ENCODE measurements at places on chromosomes 11 and 22.

DNA sequence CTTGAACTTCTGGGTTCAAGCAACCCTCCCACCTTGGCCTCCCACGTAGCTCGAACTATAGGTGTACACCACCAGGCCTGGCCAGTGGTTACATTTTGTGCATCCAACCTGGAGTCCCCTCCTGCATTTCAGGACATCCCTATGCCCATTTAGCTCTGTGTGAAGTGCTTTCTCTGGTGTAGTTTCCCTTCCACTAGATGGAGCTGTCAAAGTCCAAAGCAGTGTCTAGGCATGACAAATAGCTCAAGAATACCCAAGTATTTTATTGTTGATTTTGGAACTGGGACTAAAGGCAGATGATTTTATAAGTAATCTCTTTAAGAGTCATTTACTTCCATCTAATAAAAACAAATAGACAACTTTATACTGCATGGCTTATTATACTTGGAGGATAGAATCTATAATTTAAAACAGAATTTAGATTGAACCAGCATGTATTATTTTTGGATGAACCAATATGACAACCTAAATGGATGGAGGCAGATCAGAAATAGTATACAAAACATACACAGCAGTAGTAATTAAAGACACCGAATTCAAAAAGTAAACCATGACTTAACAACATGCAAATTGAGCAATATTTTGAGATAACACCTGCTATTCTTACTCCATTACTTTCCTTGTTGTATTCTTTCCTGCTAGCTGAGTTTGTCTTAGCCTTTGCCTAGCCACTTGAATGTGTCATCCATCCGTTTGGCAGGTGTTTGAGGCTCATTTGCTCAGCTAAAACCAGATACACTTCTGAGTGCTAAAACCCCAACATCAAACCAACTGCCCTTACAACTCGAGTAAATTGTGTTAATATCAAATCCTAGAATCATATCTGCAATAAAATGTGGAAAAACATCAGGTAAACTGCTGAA is 37.7 kb downstream of the EIF4ENIF1 start:
- no peak for DNase-seq

GRCh38 chr11:72724021-72724551 is 28.1 kb downstream of the ARAP1 start:
- no peak for DNase-seq

DNA sequence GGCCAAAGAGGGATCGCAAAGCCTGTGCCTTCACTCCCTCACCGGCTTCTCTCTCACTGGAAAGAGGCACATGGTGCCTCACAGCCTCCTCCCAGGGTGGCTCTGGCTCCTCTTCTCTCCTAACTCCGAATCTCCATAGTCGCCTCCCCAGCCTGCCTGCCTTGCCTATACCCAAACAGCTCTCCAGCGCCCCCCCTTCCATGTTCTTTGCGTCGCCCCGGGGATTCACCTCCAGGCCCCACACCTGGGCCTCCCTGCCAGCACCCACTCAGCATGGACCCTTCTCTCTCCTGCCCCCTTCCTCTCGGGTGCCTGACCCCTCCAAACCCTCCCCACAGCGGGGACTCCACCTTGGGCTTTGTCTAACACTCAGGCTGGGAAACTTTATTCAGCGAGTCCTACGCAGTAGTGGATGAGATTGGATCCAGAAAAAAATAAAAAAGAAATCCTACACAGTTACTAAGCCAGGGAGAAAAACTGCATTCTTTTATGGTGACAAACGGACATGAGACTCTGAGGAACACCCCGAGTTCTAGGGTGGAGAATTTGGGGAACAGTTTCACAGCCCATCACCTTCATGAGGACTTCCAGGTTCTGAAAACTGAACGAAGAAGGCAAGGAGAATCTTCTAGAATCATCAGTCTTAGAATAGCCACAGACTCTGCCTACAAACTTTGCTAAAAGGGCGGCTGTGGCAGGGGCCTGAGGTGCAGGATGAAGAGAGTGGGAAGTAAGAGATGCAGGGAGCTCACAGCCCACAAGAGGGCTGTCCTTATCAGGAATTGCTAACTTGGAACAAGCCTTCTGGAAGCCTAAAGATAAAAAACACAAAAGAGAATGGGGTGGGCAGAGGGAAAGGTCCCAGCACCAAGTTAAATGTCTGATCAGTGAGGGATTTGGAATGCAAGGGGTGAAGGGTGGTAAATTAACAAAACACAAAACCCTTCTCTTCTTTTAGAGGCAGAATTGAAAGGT is 5.3 kb downstream of the PPM1F start:
- DNase-seq: no peak

DNA sequence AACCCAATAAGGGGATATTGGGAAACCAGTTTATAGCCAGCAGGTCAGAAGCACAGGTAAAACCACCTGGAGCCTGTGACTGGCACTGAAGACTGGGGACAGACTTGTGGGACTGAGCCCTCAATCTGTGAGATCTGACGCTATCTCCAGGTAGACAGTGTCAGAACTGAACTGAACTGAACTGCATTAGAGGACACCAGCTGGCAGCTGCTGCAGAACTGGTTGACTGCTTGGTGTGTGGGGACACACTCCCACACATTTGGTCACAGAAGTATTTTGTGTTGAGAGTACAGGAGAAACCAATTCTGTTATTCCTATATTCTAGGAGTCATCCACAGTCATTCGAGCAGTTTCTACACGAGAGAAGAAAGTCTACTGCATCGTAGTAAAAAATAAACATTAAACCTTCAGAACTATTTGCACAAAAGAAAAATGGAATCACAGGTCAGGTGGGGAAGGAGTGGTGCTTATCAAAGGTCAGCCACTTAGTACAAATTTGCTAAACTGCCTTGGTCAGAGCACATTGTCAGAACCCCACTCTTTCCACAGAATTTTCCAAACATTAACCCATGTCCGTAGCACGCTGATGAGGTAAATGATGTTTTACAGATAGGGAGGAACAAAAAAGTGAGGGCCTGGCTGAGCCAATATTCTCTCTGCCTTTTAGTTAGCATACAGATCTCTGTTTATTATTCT is 77.2 kb downstream of the SIK3 start:
- DNase-seq: peak; percentile 21

- DNase-seq: peak; percentile 73
Measured at GRCh38 chr22:50531962-50532674, 2.3 kb upstream of the TYMP start.

DNA sequence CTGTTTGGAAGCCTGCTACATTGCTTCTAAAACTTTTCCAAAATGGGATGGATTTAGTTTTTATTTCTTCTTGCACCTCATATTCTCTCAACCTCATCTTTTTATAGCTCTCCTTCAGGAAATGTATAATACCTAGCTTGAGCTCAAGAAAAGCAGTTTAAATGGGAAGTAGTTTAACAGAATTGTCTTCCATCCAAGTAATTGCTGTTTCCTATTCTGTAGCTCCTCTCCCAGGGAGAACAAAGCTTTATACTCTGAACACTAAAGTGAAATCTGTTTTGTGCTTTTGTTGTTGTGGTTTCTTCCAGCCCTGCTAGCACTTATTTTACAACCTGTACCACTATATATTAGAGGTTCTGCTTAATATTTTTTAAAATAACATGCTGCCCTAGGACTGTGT is 83.2 kb upstream of the HORMAD2 start:
- DNase-seq: no peak

DNA sequence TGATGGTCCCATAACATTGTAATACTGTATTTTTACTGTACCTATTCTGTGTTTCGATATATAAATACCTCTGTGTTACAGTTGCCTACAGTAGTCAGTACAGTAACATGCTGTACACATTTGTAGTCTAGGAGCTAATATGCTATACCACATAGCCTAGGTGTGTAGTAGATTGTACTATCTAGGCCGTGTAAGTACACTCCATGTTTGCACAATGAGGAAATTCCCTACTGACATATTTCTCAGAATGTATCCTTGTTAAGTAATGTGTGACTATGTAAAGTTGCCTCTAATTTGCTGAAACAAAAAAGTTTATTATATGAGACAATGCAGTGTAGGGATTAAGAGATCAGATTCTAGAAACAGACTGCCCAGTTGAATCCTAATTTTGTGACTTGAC is 21.3 kb downstream of the CAPRIN1 start:
- no peak for DNase-seq

GRCh38 chr11:75594211-75594610 is 32.2 kb downstream of the SERPINH1 start:
- DNase-seq: no peak

DNA sequence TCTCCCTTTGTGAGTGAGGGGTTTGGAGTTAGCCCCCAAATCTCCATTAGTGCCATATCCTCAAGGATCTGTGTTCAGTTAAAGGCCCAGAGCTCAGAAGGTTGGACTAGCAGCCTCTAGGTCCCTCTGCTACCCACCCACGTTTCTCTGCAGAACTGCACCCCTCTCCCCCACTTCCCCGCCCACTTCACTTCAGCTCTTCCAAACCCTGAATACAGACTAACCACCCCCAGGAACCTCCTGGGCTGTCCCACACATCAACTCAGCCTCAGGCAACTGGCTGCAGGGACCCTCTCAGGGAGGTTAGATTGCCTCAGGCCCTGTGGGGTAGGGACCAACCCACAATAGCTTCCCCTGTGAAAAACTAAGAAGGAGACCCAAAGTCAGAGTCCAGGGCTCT is 840 bp downstream of the VPREB3 start:
- DNase-seq: no peak

DNA sequence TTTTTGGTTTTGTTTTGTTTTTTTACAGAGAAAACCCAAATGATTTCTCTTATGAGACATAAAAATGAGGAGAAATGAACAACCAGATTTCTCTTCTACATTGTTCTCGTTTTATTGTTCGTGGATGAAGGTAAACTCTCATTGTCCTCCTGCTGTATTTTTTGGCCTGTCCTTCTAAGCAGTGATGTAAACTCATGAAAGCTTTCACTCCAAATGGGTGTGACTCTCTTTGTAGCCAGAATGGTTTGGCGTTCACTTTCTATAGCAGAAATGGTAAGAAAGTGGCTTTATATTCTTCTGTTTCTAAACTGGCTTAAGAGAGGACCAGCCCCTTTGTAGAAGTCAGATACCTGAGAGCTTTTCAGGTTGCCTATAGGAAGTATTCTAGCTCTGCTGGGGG is 15.5 kb upstream of the BMAL1 start:
- DNase-seq: no peak

DNA sequence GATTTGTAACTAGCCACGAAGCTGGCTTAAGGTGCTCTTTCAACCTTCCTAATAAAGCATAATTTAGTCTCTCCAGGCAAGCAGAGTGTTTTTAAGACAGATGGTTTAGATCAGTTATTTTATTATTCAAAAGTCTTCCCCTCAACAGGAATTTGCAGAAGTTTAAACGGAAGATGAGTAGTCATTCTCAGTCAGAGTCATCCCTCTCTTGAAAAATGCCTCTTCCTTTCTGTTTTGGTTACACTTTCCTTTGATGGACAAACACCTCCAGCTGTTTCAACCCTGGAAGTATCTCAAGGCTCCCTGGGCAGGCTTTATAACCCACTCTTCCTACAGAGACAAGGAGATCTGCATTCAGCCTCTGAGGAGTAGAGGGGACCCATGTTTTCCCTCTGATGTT is 60.3 kb upstream of the POU2AF2 start:
- DNase-seq: no peak

DNA sequence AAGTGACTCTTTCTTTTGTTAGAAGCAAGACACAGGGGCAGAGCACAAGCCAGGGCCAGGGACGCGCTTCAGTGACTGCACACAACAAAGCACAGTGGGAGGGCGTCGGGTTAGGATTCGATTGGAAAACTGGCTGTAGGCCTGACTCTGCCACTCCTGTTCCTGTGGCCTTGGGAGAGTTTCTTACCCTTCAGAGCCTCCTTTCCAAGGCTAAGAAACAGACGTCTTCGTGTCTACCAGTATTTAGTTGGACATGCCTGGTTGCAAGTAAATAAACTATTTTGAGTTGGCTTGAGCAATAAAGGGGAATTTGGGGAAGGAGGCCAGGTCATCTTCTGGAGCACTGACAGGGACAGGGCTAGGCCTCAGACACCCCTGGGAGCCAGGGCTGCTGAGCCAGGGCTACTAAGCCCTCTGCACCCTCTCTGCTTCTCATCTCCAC is 549.1 kb downstream of the INSC start:
- DNase-seq: no peak

GRCh38 chr11:8759634-8760033 is 77.0 kb downstream of the RPL27A start:
- DNase-seq: peak; percentile 70

DNA sequence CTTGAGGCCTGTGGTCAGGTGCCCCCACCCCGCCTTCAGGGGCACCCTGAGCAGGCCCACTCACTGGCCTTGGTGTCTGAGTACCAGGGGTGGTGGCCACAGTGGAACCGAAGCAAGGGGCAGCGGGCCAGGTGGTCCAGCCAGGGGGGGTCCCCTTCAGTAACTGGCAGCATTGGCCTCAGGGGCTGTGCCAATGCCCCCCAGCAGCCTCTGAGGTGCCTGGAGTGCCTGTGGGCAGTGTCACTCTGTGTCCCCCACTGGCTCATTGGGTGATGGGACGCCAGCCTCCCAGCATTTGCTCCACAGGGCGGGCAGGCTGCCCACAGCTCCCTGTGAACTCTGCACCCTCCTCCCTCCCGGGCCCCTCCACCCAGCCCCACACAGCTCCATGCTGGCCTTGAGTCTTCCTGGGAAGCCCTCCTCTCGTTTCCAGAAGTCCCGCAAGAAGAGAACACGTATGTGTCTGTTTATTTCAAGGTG is 29.5 kb upstream of the CARS1 start:
- no peak for DNase-seq

- DNase-seq: no peak
Measured at GRCh38 chr11:35316161-35316560, 103.2 kb downstream of the SLC1A2 start.

GRCh38 chr11:99368583-99368982 is 347.8 kb downstream of the CNTN5 start:
- DNase-seq: no peak

- DNase-seq: no peak
Measured at GRCh38 chr11:28504555-28505110, 396.4 kb downstream of the METTL15 start.

GRCh38 chr11:120182790-120183491 is 27.9 kb upstream of the OAF start:
- DNase-seq: peak; percentile 77

DNA sequence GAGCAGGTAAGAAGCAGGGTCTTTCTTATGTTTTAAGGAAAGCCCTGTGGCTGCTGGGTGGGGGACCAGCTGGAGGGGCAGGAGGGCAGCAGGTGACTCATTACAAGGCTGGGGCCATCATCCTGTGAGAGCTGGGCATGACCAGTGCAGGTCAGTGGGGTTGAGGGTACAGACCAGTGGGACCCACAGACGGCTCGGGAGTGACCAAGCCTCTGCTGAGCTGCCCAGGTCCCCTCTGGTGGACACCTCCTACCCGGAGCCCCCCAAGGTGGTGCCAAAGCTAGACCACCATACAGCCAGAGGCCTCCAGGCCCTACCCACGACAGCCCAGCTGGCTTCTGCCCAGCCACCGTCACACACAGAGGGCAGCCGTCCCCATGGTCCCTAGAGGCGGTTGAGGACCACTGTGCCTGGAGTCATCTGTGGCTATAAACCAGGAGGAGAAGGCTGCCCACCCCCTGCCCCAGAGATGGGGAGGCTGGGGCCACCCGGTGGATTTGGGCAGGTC is 670 bp downstream of the MYEOV start:
- DNase-seq: no peak

- DNase-seq: no peak
Measured at GRCh38 chr11:19447150-19447566, 206.4 kb upstream of the E2F8 start.

- no peak for DNase-seq
Measured at GRCh38 chr22:30823015-30823370, 128.3 kb downstream of the OSBP2 start.

GRCh38 chr11:134539285-134539684 is 127.2 kb upstream of the B3GAT1 start:
- DNase-seq: no peak

All from body of pancreas (tissue), 4 donors.